ENCODE measurements at places on chromosomes 3 and 15.

- DNase-seq, result no peak
Observed at GRCh38 chr15:72288796-72289596, 16.6 kb upstream of the PARP6 start.

GRCh38 chr3:32105291-32106131 is 909 bp upstream of the GPD1L start:
- DNase-seq, result no peak

DNA sequence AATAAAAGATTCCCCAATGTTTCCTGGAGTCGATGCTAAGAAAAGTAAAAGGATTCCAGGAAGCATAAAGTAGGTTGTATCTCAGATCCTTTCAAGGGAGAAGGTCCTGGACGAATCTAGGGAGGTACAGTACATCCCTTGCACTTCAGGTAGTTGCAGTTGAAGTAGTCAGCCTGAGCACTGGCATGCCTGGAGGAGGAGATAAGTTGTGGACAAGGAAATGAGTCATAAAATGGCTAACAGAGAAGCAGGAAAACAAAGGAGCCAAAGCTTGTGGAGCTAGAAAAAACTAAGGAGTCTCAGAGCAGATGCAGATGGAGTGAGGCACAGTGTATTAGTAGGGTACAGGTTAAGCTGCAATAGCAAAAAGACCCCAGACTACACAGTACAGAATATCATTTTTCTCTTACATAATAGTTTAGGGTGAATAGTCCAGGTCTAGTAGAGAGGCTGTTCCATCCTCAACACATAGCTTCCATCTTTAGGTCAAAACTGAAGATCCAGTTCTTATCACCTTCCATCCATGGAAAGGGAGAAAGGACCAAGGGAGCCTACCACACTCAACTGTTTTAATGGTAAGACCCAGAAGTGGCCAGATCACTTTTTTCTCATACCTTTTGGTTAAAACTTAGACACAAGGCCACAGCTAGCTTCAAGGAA is 41.3 kb downstream of the COL6A5 start:
- DNase-seq, result no peak

DNA sequence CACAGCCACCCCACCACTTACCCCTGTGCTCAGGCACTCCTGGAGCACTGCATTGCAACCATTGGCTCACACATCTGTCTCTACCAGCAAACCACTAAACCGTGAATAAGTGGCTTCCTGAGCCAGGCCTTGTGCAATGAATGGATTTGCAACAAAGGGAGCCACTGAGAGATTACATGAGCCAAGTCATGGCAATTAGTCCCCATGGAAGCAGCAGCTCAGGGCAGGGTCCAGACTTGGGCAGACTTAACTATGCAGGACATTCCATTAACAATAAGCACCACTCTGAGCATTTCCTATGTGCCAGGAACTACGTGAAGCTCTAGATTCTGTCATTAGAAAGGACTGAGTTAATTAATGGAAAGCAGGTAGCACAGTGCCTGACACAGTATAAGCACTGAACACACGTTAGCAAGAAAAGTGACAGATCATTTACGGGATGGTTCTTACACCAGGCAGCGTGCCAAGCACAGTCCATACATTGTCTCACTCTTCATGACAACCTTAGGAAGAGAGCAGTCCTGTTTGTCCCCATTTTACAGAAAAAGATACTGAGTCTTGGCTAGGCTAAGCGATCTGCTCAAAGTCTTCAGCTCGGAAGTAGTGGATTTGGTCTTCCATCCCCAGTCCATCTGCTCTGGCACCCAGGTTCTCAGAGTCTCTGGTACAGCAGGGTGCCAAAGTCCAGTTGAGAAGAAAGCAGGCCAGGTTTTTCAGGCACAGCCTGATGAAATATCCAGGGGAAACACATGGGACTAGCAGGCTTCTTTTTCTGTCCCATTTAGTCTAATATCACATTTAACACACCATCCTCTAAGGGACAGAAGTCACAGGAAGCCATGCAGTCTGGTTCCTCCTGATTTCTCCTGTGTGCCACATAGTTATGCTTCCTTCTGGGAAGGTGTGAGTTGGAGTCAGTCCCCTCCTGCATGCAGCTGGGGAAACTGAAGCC is 44.1 kb downstream of the LIPC start:
- DNase-seq, result peak; percentile 40

DNA sequence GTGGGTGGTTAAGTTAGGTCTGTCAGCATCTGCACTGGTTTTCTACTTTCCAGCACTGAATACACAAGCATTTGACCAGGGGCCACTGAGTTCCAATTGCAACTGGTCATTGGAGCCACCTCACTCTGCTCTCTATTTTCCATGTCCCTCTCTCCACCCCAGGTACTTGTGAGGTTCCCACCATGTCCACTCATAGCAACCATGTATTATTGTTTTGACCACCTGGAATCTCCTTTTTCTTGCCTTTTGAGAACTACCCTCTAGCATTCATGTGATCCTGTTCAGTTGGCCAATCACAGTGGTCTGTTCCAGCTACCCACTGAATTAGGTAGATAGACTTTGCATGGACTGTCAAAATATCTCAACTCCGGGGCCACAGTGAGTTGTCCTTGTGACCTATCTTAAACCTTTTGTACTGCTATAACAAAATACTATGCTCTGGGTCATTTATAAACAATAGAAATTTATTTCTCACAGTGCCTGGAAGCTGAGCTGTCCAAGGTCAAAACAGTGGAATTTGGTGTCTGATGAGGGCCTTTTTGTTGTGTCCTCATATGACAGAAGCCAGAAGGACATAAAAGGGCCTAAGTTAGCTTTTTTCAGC is 20.2 kb upstream of the TM4SF18 start:
- DNase-seq, result no peak

- no peak for DNase-seq
Observed at GRCh38 chr3:195877136-195877715, 31.1 kb downstream of the TNK2 start.

GRCh38 chr3:74443102-74443501 is 171.4 kb downstream of the CNTN3 start:
- no peak for DNase-seq

- DNase-seq, result peak; percentile 53
Observed at GRCh38 chr15:35705884-35706585, 160.1 kb upstream of the DPH6 start.

DNA sequence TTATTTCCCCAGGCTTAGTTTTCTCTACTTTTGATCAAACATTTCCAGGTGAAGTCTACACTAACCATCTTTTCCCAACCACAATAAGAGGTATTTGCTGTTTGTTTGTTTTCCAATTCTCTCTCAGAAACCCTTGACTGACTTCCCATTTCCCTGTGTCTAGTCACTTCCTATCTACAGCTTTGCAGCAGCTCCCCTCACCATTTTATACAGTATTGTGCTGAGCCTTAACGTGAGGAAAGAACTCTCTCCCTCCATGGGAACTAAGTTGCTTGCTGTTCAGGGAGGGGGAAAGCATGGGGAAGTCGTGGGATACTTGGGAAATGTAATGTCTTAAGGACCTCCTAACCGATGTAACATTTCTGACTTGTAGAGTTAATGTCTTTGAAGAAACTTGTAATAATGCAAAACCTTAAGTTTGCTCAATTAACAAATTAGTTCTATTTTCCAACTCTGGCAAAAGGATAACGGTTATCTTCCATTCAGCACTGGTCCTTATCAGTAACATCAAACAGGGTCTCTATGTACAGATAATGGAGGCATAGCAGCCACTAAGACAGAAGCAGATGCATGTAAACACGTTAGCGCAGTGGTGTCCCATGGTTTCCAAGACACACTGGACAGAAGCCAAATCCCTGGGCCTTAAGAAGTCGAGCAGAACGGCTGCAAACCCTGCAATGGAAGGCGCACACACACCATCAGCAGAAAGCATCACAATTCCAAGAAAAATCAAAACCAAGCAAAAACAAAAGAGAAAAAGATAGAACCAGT is 39.7 kb downstream of the NPTN start:
- DNase-seq, result peak; percentile 59

DNA sequence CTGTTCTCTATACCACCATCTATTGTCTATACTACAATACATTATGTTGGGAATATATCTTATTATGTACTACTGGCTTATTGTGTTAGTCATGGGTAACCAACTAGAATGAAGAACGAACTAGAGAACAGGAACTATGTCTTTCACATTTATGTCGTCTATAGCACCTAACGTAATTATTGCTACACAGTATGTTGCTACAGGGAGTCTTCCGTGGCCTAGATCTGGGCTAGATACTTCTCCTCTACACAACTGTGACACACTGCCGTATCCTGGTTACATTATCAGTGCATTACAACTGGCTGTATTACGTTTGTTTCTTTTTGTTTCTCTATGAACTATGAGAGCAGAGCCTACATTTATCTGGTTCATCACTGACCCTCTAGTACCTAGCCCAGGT is 34.0 kb downstream of the SCG5 start:
- DNase-seq, result no peak

GRCh38 chr3:36677331-36678007 is 86.9 kb downstream of the DCLK3 start:
- no peak for DNase-seq

DNA sequence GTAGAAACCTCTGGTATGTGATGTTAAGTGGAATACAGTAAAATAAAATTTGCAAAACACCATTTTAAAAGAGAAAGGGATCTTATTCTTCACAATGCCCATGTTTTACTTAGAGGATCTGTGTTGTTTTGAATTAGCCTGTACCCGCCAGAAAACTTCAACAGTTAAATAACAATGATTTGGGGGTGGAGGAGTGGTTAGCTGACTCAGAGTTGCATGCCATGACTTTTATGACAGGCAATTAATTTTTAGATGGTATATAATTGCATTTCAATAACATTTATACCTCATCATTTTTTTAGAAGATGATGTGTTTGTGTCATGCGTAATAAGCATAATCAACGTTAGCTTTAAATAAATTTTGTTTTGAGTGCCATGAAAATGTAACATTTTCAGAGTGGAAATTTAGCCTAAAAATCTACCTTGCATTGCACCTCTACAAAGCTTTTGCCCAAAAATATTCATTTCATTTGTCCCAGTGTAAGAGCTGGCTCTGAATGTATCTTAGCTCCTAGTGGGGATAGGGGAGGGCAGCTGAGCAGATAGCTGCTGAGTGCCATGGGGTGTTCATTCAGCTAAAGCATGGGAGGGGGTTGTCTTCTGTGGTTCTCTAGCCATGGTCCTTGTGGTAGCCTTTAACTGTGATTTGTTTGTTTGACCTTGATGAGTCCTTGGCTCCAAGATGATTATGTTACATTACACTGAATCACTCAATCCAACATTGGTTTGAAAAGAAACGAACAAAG is 379.8 kb downstream of the LPP start:
- DNase-seq, result no peak

DNA sequence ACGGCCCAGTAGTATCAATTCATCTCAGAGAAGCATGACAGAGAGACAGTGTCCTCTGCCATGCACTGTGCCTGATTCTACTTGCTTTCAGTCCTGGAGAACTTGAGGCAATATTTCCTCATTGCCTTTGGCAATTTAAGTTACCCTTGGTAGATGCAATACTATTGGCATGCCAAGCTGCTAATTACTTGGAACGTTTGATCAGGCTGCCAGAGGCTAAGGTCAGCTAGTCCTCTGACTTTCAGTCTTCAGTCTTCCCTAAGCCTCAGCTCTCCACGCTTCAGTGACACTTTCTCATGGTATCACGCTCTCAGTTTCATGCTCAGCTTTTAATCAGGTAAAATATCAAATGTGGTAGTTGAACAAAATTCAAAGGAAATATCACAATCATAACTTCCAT is 13.1 kb upstream of the OSBPL11 start:
- DNase-seq, result no peak

DNA sequence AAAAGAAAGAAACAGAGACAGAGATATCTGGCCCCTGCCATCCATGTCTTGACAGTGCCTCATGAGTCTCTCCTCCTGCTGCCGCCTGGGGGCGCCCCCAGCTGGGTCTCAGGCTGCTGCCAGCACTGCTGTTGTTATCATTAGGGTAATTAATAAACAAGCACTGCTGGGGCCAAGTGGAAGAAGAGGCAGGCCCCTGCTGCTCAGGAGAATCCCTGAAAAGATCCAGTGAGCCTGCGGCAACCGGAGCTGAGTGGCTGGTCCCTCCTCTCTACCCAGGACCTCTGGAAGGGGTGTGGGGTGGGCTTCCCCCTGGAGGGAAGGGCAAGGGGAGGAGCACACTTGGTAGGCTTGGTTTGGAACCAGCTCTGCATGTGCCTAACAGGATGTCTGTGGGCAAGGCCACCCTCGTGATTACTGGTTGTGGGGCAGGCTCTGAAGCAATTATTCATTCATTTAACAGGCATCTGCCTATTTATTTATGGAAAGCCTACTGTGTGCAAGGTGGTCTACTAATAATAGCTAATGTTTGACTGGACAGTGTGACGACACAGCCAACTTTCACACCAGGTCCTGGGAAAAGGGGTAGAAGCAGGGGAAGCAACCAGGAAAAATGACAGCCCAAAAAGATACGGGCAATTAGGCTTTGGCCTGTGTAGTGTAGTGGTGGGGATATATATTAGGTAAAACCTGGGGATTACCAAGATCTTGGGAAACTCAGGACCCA is 1.2 kb upstream of the TYRO3 start:
- peak; percentile 66 for DNase-seq

GRCh38 chr3:23663246-23663645 is 142.5 kb upstream of the UBE2E1 start:
- DNase-seq, result peak; percentile 37

DNA sequence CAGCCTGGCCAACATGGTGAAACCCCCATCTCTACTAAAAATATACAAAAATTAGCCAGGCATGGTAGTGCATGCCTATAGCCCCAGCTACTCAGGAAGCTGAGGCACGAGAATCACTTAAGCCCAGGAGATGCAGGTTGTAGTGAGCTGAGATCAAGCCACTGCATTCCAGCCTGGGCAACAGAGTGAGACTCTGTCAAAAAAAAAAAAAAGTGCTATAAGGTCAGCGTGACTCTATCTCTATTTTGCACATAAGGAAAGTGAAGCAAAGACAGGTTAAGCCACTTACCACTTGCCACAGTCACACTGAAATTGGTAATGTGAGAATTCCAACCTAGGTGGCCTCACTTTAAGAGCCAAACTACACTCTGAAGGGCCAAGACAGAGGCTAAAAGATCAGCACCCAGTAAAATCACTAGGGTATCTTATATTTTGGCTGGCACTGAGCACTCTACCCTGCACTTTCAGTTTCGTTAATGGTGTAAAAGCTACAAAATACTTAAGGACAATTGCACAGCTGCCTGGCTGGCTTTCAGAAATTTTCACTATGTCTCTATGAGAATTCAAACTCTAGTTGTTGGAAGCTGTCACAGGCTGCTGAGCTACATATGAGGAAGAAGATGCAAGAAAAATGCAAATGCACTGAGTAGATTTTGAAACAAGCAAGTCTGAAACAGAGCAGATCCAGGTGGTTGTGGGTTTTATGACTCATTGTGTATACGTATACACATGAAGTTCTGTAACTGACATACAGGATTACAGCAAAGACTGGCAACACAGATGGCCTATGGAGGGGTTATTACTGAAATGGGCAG is 32.7 kb downstream of the TRANK1 start:
- DNase-seq, result no peak

GRCh38 chr3:197064771-197065170 is 35.2 kb upstream of the MELTF start:
- no peak for DNase-seq

- DNase-seq, result no peak
Observed at GRCh38 chr3:107973961-107974360, 116.9 kb downstream of the CD47 start.

GRCh38 chr3:99651531-99651930 is 13.1 kb downstream of the COL8A1 start:
- DNase-seq, result no peak

- DNase-seq, result no peak
Observed at GRCh38 chr3:187484547-187485295, 116.5 kb downstream of the RTP4 start.

Measured in heart left ventricle (tissue), 16 donors.